ENCODE measurements at places on chromosomes 2 and 18.

DNA sequence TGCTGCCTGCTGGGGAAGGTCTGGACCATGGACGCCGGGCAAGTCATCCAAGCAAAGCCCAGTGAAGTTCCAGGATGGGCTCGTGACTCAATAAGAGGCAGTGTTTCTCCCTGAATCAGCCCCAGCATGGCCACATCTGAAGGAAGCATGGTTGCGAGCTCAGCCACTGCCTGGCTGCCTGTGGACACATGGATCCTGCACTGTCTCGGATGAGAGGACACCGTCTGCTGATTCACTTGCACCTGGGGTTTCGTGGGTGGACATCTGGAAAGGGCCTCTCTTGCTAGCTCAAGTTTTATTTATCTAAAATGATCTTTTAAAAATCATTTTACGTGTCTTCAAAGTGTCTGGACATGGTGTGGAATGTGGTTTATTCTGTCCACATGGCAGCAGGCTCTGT is 224.8 kb upstream of the FN1 start:
- DNase-seq = no peak

- no peak for DNase-seq
These were observed 482.0 kb downstream of the BCL11A start for GRCh38 chr2:60071490-60071831.

DNA sequence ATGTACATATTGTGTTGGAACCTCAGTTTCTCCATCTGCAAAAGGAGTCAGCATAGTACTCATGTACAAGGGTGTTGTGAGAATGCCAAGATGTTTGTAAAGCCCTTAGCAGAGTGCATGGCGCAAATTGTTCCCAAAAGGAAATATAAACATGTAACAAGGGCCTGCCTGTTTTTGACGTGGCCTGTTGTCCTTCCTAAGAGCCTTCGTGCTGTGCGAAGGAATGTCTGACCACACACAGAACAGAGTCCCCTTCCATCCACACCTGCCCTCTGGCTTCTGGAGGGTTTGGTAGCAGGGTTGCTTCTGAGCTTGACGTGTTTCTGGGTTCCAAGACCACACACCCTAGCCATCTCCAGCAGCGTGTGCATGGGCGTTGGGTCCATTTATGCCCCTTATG is 34.9 kb downstream of the CABLES1 start:
- DNase-seq = no peak

GRCh38 chr2:64085936-64086335 is 58.3 kb downstream of the PELI1 start:
- no peak for DNase-seq

DNA sequence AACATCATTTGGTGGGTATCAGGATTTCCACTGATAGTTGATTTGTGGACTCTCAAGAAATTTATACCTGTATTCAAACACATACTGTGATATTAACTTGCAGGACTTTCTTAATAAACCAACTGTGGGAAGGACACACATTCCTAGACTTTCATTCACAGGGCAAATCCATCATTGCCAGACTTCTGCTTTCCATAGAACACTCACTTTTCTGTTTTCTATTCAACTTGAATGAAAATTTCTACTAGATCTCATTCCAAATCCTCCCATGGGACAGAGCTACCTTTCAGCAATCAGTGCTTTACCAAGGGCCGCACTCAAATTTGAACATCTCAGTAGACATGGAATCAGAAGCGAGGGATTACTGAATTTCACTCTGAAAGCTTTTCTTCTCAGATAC is 612.5 kb downstream of the IRS1 start:
- DNase-seq = no peak

DNA sequence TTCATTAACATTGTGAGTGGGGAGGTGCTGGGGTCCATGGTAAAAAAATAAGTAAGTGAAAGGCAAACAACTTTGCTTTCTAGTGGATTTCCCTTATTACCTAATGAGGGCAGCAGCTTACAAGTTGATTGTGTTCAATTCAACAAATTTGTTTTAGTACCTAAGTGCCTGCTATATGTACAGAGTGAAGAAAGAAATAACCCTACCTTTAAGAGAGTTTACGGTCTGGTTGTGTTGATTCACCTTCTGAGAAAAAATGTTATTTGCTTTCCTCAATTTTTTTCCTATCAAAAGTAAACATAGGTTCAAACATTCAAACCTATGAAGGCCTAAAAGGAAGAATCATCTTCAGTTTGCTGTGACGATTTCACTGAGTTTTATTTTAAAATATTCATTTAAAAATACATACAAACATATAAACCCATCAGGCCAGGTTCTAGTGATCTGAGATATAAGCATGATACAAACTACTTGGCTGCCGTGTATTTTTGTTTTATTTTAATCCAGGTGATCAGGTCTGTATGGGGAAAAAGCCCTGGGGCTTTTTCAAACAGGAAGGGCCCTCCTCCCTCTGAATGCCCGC is 1.5 kb upstream of the SPTBN1 start:
- no peak for DNase-seq

DNA sequence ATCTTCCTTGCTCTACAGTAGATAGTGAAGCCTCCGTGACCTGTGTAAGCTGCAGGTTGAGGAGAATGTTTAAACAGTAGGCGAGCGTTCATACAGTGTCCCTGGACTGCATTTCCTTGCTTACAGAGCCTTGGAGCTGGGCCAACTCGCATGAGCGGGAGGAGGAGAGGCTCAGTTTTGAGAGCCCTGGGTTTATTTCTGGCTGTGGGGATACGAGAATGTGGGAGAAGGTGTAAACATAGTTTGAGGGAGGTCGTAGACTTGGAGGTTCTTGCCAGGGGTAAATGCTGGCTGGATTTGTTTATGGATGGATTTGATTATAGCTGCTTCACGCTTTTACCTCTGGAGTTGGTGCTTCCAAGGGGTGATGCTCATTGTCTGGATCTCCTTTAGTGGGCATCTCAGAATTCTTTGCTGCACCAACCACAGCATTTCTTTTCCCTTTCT is 20.8 kb downstream of the CRIM1 start:
- DNase-seq = no peak

DNA sequence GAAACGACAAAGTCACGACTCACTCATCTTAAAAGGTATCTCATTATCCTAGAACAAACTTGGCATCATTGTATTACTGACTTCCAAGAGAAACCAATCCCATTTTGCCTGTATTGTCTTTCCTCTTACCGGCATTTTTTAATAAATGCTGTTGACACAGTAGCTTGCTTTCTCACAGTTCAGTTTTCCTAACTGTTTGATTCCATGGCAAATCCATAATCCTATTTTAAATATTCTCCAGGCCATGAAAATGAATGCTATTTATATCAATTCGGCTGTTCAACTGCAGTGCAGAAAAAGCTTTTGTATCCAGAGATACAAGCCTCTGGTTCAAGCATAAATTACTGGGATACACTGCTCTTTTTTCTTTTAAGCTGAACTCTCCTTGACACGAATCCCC is 1241.9 kb downstream of the DPP10 start:
- DNase-seq = no peak

GRCh38 chr2:210671065-210671464 is 114.7 kb downstream of the CPS1 start:
- no peak for DNase-seq

- no peak for DNase-seq
These were observed 473.9 kb downstream of the ARHGAP15 start for GRCh38 chr2:143603035-143603655.

DNA sequence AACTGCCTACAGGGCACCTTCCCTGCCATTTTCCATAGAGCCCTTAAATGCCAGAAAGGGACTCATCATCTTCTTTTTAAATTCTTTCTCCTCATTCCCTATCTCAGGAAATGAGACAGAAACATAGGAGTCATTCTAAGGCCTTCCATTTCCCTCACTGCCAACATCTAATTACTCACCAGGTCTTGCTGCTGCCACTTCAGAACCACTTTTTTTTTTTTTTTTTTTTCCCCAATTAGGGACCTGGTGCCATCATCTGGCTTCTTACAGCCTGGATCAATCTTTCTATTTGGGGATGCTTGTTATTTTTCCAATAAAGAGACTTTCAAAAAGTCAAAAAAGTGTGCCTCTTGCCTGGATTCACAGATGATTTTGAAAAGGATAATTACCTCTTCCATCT is 373.4 kb downstream of the LPIN1 start:
- DNase-seq = no peak

GRCh38 chr18:58536202-58536516 is 92.7 kb downstream of the ALPK2 start:
- DNase-seq = no peak

GRCh38 chr2:40440835-40441234 is 11.1 kb downstream of the SLC8A1 start:
- no peak for DNase-seq

GRCh38 chr18:48855422-48856377 is 95.1 kb downstream of the SMAD7 start:
- no peak for DNase-seq

DNA sequence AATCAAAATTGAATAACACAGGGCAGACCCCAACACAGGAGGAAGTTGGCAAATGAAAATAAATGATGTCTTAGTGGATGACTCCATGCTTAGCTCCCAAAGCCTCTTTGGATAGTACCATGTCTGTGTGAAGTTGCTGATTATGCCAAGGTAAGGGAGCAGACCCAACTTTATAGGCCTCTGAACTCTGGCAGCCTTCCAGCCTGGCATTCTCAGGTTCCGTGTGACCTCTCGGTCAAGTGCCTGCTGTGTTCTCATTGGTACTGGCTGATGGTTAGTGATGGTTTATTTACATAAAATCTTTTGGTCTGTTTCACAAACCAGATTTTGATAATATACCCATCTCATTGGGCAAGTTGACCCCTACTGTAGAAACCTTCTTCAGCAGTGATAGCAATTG is 112.2 kb upstream of the TTC39C start:
- DNase-seq = no peak

- no peak for DNase-seq
These were observed 11.2 kb upstream of the GALM start for GRCh38 chr2:38654528-38655381.

GRCh38 chr2:206096876-206097275 is 10.9 kb upstream of the INO80D start:
- DNase-seq = no peak

GRCh38 chr2:24058564-24059271 is 9.2 kb downstream of the FKBP1B start:
- no peak for DNase-seq

DNA sequence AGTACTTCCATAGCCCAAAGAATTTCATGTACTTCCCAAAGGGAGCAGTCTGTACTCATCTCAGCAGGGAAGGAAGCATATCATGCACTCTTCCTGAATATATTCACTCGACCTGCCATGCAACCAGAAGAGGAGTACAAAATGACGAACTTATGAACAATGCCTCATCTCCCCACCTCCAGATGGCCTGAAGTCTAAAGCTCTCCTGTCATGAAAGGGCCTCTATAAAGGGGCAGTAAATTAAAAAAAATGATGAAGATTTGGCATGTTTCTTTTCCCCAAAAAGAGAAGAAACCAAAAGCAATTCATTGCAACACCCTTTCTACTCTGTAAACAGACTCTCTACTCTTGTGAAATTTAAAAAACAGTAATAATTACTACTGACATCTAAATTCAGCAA is 1601.1 kb downstream of the LRP1B start:
- no peak for DNase-seq

DNA sequence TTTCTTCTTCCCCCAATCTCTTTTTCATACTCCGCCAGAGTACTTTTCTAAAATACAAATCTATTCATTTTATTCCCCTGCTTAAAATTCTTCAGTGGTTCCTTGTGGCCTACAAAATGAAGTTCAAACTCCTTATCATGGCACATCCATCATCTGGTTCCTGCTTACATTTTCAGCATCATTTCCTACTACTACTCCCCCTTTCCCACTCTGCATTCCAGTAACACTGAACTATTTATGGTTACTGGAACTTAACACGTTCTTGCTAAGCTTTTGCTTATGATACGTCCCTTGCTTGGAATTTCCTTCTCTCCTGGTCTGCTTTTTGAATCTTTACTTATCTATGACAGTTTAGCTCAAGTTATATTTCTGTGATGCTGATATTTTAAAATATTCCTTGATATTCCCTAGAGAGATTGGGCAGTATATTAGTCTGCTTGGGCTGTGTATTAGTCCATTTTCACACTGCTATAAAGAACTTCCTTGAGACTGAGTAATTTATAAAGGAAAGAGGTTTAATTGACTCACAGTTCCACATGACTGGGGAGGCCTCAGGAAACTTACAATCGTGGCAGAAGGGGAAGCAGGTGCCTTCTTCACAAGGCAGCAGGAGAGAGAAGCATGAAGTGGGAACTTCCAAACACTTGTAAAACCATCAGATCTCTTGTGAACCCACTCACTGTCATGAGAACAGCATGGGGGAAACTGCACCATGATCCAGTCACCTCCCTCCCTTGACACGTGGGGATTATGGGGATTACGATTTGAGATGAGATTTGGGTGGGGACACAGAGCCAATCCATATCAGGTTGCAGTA is 53.2 kb downstream of the BMPR2 start:
- no peak for DNase-seq

DNA sequence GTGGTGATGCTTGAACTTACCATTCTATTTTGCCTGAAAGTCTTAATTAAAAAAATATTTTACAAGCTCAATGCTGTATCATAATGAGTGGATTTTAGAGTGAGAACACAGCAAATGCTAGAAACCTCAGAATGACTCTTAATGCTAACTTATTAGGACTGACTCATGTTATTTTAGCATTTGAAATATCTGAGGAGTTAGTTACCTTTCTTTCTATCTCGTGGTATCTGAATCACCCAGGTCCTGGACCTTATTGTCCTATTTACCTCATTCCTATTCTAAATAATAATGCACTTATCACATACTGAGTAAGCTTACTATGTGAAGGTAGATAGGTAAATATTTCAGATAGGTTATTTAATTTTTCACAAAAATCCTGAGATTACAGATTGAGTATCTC is 70.7 kb downstream of the SOS1 start:
- no peak for DNase-seq

- DNase-seq = no peak
These were observed 210.3 kb upstream of the SMAD2 start for GRCh38 chr18:48140731-48141130.

Measured in stimulated activated CD8-positive, alpha-beta memory T cell treated with anti-CD3 and anti-CD28 coated beads, Interleukin-15, amount 100 ng/mL, for 4 hours (primary cell).